Stimulated activated CD8-positive, alpha-beta memory T cell treated with anti-CD3 and anti-CD28 coated beads, Interleukin-7, amount 100 ng/mL, for 1 hour (primary cell): ENCODE measurements at places on chromosomes 7 and 10.

GRCh38 chr7:45573661-45574415, at the start of gene ADCY1:
Gene ADCY1, plus strand, starts transcription at chr7:45574368. Its CDS starts 176 bp downstream, at chr7:45574544.
- DNase-seq: no peak

GRCh38 chr10:114925587-114926586, 12.1 kb upstream of the TRUB1 start:
- DNase-seq: no peak

DNA sequence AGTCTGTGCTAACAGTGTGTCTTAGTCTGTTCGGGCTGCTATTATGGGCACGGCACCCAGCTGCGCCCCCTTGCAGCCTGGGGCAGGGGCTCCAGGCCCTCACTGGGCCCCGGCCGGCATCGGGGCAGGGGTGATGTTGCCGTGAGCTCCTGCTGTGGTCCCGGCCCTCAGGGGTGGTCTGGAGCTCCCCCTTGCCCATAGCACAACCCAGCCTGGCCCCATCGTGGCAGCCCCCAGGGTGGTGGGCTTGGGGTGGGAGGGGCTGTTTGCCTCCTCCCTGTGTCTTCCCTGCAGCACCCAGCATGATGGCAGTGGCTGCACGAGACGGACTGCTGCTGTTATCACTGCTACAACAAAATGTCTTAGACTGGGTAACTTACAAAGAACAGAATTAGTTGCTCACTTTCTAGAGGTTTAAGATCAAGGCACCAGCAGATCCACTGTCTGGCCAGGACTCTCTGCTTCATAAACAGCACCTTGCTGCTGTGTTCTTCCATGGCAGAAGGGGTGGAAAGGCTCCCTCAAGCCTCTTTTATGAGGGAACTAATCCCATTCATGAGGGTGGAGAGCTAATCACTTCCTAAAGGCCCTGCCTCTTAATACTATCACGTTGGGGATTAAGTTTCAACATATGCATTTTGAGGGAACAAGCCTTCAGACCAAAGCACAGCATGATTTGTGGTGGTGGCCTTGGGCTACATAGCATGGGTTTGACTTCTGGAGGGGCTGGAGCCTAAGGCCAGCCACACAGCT, 149.5 kb downstream of the SEC23IP start:
- no peak for DNase-seq

- no peak for DNase-seq
Observed at GRCh38 chr10:12960941-12961340, 40.6 kb downstream of the CCDC3 start.

DNA sequence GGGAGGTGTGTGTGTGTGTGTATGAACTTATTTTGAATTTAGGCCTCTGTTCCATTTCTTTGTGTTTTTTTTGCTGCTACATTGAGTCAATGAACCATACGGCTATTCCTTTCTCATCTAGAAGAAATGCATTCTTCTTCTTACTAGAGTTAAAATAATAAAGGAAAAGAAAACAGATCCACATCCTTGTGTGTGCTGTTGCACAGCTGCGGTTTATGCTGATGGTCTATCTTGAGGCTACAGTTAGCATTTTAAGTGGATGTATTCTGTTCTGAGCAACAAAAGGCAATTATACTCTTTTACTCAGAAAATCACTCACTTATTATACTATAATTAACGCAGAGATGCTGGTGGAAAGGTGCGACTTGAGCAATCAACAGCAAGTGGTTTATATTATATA, 615.0 kb upstream of the MBL2 start:
- no peak for DNase-seq

- DNase-seq: no peak
Observed at GRCh38 chr10:70272925-70273316, 10.9 kb downstream of the NPFFR1 start.
